ENCODE measurements at places on chromosomes 4 and X.

- DNase-seq = no peak
These were observed 257.2 kb downstream of the PDHA2 start for GRCh38 chr4:96097040-96097607.

DNA sequence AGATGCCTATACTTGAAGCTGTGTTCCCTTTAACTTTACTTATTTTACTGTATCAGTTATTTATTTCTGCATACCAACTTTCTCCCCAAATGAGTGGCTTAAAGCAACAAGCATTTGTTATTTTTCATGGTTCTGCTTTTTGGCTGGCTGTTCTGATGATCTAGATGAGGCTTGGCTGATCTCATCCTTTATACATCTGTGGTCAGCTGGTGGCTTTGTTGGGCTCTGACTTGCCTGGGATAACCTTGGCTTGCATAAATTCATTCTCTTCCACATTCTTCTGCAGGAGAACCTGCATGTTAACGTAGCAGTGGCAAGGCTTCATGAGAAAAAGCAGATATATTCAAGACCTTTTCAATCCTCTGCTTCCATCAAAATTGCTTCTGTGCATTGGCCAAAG, 1317.6 kb downstream of the ADGRL3 start:
- DNase-seq = no peak

DNA sequence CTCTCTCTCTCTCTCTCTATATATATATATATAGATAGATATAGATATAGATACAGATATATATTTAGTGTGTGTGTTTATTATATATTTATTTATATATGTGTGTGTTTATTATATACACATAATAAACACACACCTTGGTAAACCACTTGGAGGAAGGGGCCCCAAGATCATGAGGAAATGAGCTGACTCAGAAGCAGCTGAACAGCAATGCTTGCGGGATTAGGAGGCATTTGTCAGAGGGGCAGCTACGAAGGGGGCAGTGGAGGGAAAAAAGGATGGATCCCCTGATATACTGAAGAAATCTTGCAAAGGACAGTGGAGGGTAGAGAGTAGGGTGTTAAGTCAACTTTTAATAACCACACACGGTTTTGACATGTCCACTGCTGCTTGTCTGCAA, 120.0 kb upstream of the SORBS2 start:
- no peak for DNase-seq

- DNase-seq = no peak
These were observed 12.8 kb downstream of the SCARB2 start for GRCh38 chr4:76200771-76201231.

- no peak for DNase-seq
These were observed 19.8 kb upstream of the FAM9A start for GRCh38 chrX:8820910-8821527.

DNA sequence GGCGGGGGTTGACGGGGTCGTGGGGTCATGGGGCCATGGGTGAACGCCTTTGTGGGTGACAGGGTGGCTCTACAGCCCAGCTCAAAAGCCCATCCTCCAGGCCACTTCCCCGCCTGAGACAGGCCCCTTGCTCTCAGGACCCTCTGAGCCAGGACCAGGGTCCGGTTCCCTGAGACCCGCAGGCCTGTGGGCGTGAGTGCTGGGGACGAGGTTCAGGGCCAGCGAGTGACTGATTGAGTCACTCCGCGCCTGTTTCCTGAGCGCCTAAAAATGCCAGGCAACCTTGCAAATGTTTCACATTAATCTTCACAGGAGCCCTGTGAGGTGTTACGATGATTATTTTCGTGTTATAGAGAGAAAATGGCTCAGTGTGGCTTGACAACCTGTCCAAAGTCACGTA, 97.8 kb downstream of the ZNF674 start:
- no peak for DNase-seq

GRCh38 chr4:95627024-95627605, 78.3 kb upstream of the UNC5C start:
- no peak for DNase-seq

- DNase-seq = no peak
These were observed 101.1 kb downstream of the MID1 start for GRCh38 chrX:10519278-10519677.

DNA sequence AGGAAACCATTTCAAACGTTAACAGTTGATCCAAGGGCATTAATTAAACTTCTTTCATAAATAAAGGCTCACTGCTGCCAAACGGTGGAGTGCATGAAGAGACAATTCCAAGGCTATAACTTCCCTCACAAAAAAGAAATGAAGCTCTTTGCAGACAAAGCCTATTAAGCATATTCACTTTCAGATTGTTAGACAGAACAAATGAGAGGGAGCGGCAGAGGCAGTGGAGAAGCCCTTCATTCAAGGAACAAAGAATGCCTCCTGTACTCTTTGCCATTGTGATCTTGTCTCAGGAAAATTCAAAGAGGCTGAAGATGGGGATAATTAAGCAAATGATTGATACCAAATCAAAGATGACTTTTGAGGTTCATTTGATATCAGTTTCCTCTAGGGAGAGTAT, 370.5 kb upstream of the FAT1 start:
- DNase-seq = no peak

DNA sequence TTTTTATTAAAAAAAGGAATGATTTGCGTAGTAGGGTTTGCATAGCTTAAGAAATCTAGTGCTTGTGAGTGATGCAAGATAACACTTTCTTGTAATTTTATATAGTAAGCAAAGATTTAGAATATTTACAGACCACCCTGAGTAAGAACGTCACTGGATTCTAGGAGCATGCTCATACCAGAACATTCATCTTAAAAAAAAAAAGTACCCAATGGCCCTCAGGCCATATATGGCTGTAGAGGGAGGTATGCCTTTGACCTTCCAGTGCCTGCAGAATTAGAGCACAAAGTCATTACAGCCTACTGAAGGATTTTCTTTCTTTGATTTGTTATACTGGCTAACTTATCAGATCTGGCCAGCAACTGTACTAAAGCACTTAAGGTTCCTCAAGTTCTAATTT, 236.3 kb upstream of the GYPA start:
- DNase-seq = no peak

GRCh38 chr4:170875868-170876267, 786.1 kb upstream of the AADAT start:
- no peak for DNase-seq

GRCh38 chr4:143411527-143412419, 75.1 kb downstream of the GAB1 start:
- no peak for DNase-seq

GRCh38 chr4:148060264-148061140, 328.6 kb downstream of the ARHGAP10 start:
- DNase-seq = no peak
